Naive thymus-derived CD8-positive, alpha-beta T cell (primary cell): ENCODE measurements at places on chromosomes 3 and 15.

- DNase-seq, result no peak
Measured at GRCh38 chr15:25173241-25174028, 218.6 kb downstream of the SNRPN start.

- DNase-seq, result no peak
Measured at GRCh38 chr3:149339931-149340309, 6.5 kb upstream of the TM4SF18 start.

DNA sequence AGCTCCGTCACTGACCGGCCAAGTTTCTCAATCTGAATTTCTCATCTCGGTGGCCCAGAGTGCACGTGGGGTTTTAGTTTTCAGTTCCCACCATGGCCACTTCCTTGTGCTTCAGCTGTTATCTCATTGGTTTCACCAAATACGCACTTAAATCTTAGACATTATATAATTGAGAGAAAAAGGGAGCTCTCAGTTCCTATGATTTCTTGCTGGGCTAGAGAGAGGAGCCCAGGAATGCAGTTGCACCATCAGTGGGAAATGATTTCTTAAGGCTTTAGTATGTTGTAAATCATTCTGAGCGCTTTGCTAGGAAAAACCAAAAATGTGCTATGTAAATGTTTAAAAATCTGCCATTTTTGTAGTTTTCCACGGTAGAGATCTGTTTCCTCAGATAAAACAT lies 53.2 kb downstream of the OXNAD1 start:
- DNase-seq, result no peak

GRCh38 chr3:186356152-186356551 lies 5.9 kb downstream of the DGKG start:
- DNase-seq, result no peak

DNA sequence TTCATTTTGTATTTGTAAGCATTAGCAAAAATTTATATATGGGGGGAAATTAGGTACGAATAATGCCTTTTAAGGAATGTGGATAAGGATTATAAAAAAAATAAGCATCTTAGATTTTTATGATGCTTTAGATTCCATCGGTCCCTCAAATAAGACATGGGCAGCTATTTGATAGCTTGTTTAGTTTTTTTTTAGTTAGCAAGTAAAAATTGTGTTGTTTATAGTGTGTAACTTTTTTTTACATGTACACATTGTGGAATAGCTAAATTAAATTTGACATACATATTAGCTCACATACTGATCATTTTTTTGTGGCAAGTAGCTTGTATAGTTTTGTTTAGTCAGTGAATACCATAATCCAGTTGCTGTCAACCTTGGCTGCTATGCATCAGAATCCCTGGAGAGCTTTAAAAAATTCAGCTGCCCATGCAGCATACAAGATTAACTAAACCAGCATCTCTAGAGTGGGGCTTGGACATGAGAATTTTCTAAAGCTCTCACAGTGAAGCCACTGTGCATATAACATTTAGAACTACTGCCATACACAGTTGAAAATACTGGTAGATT lies 53.9 kb downstream of the TMOD3 start:
- DNase-seq, result no peak

GRCh38 chr3:66265649-66266048 lies 44.8 kb downstream of the SLC25A26 start:
- no peak for DNase-seq

- no peak for DNase-seq
Measured at GRCh38 chr15:74836846-74837245, 6.1 kb downstream of the ULK3 start.

- no peak for DNase-seq
Measured at GRCh38 chr3:145776782-145777408, 384.1 kb downstream of the PLOD2 start.

DNA sequence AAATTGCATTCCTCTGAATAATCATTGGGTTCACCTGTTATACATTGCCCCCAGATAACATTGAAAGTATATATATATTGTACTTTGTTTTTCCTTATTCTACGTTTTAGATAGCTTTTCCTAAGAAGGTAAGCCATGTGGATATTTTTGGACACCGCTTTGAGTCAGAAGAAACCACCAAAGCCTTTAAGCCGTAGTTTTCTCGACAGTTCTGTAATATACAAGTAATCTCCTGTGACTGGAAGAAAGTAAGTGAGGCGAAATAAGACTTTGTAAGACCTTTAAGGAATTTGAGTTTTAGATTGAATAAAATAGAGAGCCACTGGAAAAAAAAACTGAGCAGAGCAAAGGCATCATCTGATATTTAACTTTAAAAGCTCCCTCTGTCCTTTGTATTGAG lies 1092.0 kb downstream of the DIPK2A start:
- no peak for DNase-seq
